ENCODE measurements at places on chromosomes 5 and 9.

DNA sequence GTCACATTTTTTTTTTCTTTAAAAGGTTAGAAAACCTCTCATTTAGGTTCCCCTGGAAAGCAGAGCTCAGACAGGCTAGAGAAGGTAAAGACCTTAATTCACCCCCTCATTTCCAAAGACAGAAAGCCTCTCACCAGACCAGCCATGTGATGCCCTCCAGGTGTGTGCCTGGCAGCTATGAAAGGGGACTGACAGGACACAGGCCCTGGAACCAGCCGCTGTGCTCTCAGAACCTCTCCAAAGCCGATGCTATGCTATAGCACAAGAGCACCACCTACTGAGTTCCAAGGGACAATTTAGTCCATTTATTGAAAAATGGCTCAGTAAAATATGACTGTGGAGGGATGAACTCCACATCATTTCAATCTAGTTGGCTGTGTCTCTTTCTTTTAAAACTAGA lies 48.8 kb downstream of the FANCC start:
- no peak for DNase-seq

DNA sequence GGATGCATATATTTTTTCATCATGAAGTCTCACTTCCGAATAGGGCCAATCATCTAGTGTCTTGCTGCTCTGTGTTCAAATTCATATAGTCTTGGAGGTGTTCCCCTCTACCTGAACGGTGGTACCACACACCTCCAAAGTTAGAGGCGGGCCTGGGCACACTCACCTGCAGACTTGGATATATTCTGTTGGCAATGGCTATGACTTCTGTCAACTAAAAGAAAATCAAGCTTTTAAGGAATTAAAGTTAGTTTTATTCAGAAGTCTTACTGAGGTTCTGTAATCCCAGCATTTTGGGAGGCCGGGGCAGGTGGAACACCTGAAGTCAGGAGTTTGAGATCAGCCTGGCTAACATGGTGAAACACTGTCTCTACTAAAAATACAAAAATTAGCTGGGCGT lies 2.6 kb upstream of the NIPAL4 start:
- no peak for DNase-seq

DNA sequence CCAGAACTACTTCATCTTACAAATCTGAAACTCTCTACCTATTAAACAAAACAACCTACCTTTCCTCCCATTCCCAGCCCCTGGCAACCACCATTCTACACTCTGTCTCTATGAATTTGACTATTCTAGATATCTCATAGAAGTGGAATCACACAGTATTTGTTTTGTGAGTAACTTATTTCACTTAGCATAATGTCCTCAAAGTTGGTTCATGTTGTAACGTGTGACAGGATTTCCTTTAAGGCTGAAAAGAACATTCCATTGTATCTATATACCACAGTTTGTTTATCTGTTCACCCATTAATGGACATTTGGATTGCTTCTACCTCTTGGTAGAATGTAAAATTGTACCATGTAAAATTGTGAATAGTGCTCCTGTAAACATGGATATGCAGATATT lies 70.1 kb upstream of the NXNL2 start:
- DNase-seq = no peak

- DNase-seq = peak; percentile 49
Measured at GRCh38 chr9:133897675-133898074, 94.4 kb downstream of the VAV2 start.

- DNase-seq = no peak
Measured at GRCh38 chr9:115086461-115086860, 31.5 kb downstream of the TNC start.

GRCh38 chr5:140605879-140606278 lies 27.1 kb downstream of the CD14 start:
- no peak for DNase-seq

GRCh38 chr5:168530621-168531150 lies 1.6 kb downstream of the FBLL1 start:
- DNase-seq = no peak

DNA sequence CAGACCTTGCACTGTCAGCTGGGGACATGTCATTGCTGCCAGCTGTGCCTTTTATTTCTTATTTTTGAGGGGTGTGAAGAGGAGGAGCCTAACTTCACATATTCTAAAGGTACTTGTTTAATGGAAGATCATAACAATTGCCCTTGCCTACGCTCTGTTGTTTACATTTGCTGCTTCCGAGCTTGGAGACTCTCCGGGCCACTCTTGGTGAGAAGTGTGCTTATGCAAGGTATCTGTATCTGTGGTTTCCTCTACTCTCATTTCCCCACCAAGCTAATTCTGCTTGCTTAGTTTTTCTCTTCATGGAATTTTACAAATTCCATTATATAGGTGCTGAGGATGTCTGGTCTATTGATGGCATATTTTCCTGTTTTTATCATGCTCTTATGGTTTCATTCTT lies 105.3 kb downstream of the RASGRF2 start:
- no peak for DNase-seq

DNA sequence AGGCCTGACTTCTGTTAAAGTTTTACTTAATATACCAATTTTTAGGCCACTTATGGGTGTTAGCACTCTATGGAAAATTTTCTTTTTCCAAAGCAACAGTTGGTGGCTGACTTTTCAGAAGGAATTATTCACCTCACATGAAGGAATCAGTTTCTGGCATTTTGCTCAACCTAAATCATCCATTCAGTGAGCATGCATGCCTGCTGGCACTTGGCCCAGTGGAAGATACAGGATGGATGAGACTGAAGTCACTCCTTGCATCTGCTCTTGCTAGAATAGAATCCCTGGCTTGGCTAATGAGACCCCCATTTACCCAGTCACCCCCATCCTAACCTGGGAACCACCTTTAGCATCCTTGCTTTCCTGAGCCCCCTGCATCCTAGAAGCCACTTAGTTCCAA lies 131.7 kb downstream of the WDR41 start:
- DNase-seq = no peak

- no peak for DNase-seq
Measured at GRCh38 chr5:13704396-13704795, 240.1 kb downstream of the DNAH5 start.

DNA sequence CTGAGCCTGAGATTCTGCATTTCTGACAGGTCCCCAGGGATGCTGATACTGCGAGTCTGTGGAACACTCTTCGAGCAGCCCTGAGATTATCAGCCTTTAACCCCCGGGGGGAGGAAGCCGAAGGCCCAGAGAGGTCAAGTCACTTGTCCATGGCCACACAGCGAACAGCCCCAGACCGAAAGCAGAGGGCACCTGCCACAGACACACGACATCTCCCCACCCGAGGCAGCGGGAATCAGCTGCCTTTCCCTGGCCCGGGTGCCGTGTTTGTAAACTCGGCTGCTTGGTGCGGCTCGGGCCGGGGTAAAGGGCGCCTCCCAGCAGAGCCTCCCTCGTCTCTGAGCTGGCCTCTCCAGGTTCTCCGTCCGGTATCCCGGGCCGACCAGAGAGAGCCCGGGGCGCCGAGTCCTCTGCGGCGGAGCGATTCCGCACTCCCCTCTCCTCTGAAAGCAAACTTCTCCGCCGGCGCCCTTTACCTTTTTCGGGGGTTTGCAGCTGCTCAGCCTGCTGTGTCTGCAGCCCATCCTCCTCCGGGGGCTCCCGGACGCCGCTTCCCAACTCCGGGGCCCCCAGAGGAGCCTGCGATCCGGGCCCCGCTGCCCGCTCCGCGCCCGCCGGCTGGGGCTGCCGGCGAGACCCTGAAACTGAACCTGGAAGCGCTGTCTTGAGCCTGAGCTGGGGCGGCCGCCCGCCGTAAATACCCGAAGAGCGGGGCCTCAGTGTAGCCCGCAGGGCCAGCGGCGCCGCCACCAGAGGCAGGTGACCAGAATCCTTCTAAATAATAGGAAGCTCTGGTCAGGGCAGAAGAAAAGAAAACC lies at the start of gene CCDC69:
Gene CCDC69 (minus strand): TSS at position 646 of the 818 bp plus-strand sequence. CDS start 122 bp downstream, at position 524.
- no peak for DNase-seq

DNA sequence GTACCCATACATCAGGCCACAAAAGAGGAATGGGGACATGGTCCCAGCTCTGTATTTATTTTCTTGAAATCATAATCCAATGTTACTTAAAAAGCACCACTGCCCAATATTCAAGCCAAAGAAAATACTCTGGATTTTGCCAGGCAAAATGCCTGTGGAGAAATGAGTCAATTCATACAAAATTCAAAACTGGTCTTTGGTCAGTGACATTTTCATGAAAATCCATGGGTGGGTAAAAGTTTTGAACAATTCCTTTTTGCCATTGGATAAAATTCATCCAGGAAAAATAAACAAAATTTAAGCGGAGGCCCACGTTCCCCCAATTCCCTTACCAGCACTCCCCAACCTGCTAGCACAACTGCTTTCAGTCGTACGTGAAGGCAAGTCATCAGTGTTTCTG lies 186.2 kb downstream of the GLIS3 start:
- no peak for DNase-seq

DNA sequence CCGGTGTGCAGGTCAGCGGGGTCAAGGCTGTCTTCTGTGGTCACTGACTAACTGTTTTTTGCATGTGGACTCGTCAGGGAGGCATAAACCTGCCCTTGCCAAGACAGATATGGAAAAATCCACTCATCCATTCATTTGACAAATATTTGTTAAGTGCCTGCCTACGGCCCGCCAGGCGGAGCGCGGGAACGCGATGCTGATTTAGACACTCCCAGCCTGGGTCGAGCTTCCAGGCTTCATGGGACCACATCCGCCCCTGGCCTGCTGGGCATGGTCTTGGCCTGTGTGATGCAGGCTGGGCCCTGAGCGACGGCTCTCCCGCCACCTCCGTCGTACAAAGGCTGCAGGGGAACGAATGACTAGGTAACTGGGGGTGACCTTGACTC lies 18.1 kb downstream of the MYMK start:
- DNase-seq = peak; percentile 37

- no peak for DNase-seq
Measured at GRCh38 chr5:140011297-140011802, 31.7 kb downstream of the NRG2 start.

- DNase-seq = no peak
Measured at GRCh38 chr5:89988129-89988810, 421.3 kb downstream of the CETN3 start.

DNA sequence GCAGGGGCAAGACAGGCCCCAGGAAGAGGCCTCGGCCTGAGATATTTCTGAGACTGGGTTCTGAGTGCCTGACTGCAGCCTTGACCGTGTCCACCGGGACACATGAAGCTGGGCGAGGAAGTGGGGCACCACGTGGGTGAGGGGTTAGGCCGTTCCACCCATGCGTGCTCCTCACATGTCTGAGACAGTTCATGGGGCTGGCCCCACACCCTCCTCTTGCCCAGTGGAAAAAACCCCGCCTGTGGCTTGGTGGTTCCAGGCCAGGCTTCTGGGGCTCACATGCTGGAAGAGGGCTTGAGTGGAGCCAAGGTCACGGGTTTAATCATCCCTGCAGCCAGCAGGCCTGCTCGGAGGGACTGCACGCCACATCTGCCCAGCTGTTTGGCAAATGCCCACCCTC lies 11.4 kb downstream of the HMCN2 start:
- DNase-seq = no peak

DNA sequence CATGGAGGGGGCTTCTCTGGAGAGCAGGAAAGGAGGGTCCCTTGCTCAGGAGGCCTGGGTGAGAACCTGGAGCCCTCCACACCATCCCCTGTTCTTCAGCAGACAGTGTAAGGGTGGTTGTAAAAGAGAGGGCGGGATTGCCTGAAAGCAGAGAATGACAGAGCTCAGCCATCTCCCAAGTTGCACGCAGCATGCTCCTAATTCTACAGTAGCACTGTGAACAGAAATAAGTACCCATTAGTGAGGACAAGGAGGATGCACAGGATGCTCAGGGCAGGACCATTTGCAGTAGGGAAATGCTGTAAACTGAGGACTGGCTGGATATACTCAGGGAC lies 8.4 kb downstream of the CCDC69 start:
- no peak for DNase-seq

GRCh38 chr5:71695595-71695994 lies 23.5 kb upstream of the CARTPT start:
- DNase-seq = no peak

GRCh38 chr5:124602925-124603650 lies 143.4 kb downstream of the ZNF608 start:
- no peak for DNase-seq

DNA sequence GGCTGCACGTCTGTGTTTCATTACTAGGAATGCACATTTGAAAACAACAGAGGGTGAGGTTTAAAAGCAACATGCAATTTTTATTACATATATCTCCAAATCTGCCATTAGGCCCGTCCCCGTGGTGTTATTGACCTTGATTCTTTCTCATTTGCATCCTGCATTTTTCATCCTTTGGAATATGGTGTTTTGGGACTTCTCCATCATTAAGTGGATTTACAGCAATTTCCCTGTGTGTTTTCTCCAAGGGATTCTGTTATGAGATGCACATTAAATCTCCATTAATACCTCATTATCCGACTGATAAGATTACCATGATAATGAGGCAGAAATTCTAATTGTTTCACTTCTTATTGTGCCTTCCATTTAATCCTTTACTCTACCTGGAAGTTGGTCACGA lies 117.6 kb downstream of the GAPVD1 start:
- no peak for DNase-seq

GRCh38 chr9:79246170-79246569 lies 325.6 kb upstream of the TLE4 start:
- no peak for DNase-seq

DNA sequence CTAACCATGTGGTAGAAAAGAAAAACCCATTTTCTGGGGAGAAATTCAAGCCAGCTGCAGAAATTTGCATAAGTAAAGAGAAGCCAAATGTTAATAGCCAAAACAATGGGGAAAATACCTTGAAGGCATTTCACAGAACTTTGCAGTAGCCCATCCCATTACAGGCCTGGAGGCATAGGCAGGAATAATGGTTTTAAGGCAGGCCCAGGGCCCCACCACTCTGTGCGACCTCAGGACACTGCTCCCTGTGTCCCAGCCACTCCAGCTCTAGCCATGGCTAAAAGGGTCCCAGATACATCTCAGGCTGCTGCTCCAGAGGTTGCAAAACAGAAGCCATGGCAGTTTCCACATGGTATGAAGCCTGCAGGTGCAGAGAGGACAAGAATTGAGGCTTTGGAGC lies 253.3 kb downstream of the CTNND2 start:
- no peak for DNase-seq

- DNase-seq = no peak
Measured at GRCh38 chr9:133788819-133789717, 50.9 kb upstream of the SARDH start.

- DNase-seq = peak; percentile 29
Measured at GRCh38 chr9:109244179-109245132, 76.4 kb downstream of the EPB41L4B start.

- no peak for DNase-seq
Measured at GRCh38 chr5:39555788-39556187, 131.0 kb upstream of the DAB2 start.

All from HFF-Myc (cell line).